ENCODE measurements at places on chromosomes 1 and 21. TPM values are rescaled to one million over a fixed set of nuclear protein-coding genes. Genes with fewer than 3 reads are reported as not detected.
A peak's percentile ranks its signal among the peaks of the same experiment; 100 is the strongest.

- no peak for DNase-seq
These were observed 26.8 kb downstream of the DNAJC11 start for GRCh38 chr1:6674771-6675170.

DNA sequence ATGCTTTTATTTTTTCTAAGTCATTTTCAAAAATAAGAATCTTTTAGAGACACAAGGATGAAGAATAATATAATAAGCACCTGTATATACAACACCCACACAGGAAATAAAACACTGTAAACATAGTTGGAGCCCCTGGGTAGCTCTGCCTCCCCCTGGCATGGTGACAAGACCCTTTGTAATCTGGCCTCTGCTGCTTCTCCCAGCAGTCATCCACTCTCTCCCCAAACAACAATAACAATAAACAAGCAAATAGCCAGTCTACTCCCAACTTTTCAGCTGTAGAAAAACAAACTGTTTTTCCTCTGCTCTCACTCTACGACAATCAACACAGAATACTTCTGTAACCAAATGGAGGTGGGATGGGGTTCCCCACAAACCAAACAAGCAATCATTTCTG lies 110.1 kb downstream of the CSMD2 start:
- no peak for DNase-seq

The CYYR1 gene
- total RNA-seq: 4.7 TPM

The AMY2A gene
- total RNA-seq: not detected

The PODN gene
- total RNA-seq: 1.9 TPM

- DNase-seq: no peak
These were observed 43.4 kb downstream of the CDCP2 start for GRCh38 chr1:54109129-54110090.

DNA sequence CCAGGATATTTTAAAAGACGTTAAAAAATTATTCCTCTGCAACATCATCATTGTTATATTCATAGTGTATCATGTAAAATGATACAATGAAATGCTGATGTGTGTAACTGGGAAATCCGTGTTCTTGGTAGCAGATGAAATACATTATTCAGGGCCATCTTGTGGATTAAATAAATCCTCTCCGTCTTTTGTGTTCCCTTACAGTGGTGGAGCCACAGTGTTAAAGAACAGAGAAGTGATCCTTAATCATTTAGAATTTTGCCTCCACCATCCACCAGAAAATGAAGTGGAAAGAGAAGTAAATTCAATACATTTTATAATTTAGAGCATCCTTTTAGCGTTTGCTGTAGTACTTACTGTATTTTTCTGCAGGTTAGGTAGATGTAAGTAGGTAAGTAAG lies 1.3 kb downstream of the DYRK3 start:
- no peak for DNase-seq

The ADAM30 gene
- not detected for total RNA-seq

- DNase-seq: no peak
These were observed 234.9 kb upstream of the VAMP3 start for GRCh38 chr1:7535934-7536878.

DNA sequence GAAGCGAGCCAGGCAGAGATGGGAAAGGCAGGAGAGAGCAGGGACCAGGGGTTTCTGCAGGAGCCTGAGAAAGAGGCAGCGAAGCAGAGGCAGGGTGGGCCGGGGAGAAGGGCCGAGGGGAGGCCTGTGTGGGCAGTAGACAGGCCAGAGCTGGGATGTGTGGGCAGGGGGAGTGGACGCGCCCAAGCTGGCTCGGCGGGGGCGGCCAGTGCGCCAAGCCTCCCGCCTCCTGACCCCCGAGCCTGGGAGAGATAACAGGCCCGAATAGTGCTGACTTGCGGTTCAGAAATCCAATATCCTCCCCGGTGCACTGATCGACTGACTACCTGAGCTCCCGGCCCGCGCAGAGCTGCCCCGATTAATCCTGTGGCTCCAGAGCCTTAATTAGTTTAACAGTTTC lies 41.9 kb downstream of the AHDC1 start:
- DNase-seq: no peak

GRCh38 chr1:4085546-4085945 lies 185.5 kb upstream of the C1orf174 start:
- no peak for DNase-seq

- DNase-seq: no peak
These were observed 3.1 kb downstream of the MCL1 start for GRCh38 chr1:150576367-150576711.

The LPAR3 gene
- total RNA-seq: 0.91 TPM

GRCh38 chr1:205430696-205431305 lies 8.9 kb upstream of the LEMD1 start:
- DNase-seq: peak; percentile 11

DNA sequence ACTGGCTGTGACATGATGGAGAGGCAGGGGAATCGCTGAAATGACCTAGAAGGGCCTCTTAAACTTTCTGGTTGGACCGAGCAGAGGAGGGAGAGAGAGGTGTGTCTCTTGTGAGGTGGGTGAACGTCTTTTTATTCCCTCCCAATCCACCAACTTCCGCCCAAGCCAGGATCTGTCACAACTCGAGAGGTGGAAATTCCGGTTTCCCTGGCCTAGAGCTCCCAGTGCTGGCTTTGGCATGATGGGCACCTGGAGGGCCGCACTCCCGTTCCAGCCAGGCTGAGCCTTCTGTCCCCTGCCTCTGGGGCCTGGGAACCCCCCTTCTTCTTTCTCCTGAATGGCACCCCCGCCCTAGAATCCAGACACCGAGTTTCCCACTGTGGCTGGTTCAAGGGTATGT lies at the start of gene SEMA4A:
SEMA4A (plus strand) TSS at position 224 of the 400 bp plus-strand sequence. CDS start 994 bp downstream, outside the sequence.
- no peak for DNase-seq

Data from astrocyte (in vitro differentiated cells and primary cell).